ENCODE measurements at places on chromosomes 1 and 21.

DNA sequence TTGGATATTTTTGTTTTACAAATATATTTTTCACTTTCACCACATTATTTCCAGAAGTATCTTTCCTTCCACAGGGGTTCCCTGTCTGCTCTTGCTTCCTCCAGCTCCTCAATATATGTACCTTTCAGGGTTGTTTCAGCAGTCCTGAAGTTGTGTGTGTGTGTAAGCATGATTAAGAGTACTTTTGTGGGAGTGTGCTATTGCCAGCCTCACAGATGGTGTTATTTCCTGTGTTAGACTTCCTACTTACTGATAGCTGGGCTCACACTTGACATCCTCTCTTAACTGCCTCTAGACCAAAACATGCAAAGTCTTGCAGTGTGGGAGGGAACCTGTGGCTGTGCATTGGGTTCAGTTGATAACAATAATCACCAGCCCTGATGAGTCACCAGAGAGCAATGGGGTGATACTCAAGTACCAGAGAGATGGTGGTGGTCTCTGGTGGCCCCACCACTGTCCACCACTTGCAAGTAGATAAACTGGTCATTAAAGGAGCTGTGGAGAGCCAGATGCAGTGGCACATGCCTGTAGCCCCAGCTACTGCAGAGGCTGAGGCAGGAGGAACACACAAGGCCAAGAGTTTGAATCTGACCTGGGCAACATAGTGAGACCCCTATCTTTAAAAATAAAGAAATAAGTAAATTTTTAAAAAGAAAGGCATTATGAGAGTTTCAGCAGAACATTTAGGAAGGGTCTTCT is 126.7 kb downstream of the NR5A2 start:
- peak; percentile 39 for DNase-seq

DNA sequence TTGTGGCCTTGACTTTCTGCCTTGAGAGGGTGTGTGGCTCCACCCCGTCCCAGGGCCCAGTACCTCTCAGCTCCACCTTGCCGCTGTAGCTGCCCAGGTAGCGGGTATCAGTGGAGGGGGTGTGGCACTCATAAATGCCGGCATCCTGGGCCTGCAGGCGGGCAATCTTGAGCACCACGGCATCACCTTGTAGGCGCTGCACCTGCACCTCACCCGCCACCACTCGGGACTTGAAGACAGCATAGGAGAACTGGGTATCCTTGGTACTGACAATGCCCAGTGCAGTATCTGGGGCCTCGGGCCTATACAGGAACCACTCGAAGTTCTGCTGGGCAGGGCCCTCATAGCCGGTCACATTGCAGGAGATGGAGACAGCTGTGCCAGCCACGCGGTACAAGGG is 3.6 kb downstream of the IGSF8 start:
- no peak for DNase-seq

DNA sequence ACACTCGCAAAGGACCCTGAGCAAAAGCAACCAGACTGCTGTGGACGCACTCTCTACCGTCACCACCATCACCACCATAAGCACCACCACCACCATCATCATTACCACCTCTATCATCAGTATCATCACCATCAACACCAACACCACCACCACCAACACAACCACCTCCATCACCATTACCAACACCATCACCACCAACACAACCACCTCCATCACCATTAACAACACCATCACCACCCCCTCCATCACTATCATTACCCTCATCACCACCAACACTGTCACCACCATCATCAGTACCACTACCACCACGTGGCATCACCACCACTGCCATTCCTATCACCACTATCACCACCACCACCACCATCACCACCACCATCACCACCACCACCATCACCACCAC is 38.8 kb upstream of the RIPK4 start:
- DNase-seq: no peak

DNA sequence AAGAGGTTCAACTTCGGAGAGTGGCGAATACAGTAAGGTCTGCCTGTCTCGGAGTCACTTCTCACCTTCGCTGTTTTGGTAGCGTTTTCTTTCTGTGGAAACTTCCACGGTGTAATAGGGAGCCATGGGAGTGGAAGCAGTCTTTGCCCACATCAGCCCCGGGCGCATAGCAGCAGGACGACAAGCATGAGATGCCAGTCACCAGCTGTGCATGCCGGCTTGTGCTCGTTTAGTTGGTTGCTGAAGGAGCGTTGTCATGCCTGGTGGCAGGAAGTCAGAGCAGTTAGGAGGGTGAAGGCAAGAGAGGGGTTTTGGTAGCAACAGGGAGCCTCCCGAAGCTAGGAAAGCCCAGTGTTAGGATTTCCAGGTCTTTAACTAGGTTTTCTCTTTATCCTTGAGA is 58.8 kb downstream of the MRPS6 start:
- no peak for DNase-seq

All from DMS53 (cell line).